RCC 7860 (cell line): ENCODE measurements at places on chromosomes 16 and 17.
A peak's percentile ranks its signal among the peaks of the same experiment; 100 is the strongest.

DNA sequence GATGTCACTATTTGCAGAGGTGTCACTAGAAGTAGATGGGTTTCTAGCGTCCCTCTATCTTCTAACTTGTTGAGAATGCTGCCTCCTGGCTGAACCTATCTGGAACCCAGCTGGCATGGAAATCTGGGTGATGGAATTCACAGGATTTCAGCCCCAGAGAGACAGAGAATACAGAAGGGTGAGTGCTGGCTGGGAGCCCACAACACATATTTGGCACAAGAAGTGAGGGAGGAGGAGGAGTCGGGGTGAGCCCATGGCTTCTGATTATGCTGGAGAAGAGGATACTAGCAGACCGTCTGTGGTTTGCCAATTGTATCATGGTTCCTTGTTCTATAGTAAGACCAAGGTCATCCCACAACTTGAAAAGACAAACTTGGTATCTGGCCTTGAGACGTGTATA lies 557.8 kb upstream of the SALL1 start:
- no peak for DNase-seq

DNA sequence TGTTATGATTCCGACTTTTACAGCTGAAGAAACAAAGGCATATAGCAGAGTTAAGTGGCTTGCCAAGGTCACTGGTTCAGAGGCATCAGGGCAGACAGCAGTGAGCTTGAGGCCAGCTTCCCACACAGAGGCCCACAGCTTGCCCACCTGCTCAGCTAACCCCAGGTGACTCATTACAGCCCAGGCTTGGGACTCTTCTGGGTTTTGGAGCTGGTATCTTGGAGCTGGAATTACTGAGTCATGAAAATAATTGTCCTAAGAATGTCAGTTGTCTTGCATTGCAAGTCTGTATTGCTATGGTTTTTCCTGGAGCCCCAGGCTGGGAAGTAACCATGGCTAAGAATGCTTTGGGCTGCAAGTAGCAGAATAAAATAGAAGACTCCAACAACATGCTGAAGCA lies 32.4 kb upstream of the IRX3 start:
- DNase-seq: peak; percentile 72

GRCh38 chr16:10681310-10682308 lies 13.1 kb downstream of the TEKT5 start:
- DNase-seq: no peak

GRCh38 chr17:27810902-27811557 lies 10.7 kb upstream of the NOS2 start:
- DNase-seq: no peak

- DNase-seq: no peak
Measured at GRCh38 chr17:43857141-43857540, 10.2 kb downstream of the CD300LG start.

DNA sequence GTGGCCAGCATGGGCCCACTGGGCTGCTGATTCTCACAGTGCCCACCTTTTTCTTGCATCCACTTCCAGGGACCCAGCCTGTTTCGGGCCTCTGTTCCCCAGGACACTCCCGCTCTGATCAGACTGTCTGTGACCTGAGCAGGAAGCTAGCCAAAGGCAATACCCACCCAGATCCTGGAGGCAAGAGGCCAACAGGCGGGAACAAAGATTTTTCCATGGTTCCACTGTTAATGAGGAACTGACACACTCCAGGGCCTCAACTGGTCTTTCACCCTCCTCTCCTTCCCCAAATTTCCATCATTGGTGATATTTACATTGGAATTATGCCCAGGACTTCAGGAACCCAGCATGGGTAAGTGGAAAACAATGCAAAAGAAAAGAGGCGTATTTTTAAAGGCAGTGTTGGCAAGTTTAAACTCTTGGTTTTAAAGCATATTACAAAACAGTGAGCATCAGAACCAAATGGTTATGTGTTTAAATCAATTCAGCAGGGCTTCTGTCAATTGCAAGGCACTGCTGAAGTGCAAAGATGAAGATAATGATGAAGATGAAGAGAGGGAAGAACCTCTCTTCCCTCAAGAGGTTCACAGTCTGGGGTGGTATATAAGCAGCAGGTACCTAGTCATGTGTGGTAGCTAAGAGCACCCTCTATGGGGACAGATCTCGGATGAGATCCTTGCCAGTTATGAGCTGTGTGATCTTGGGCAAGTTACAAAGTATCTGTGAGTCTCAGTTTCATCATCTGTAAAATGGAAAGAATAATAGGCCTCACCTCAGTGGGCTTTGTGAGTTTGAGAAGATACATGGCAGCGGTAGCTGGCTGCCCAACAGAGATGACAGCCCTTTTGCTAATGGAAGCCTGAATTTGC lies 14.4 kb upstream of the ATP2A3 start:
- no peak for DNase-seq

- no peak for DNase-seq
Measured at GRCh38 chr16:22088642-22089041, 3.7 kb upstream of the VWA3A start.

DNA sequence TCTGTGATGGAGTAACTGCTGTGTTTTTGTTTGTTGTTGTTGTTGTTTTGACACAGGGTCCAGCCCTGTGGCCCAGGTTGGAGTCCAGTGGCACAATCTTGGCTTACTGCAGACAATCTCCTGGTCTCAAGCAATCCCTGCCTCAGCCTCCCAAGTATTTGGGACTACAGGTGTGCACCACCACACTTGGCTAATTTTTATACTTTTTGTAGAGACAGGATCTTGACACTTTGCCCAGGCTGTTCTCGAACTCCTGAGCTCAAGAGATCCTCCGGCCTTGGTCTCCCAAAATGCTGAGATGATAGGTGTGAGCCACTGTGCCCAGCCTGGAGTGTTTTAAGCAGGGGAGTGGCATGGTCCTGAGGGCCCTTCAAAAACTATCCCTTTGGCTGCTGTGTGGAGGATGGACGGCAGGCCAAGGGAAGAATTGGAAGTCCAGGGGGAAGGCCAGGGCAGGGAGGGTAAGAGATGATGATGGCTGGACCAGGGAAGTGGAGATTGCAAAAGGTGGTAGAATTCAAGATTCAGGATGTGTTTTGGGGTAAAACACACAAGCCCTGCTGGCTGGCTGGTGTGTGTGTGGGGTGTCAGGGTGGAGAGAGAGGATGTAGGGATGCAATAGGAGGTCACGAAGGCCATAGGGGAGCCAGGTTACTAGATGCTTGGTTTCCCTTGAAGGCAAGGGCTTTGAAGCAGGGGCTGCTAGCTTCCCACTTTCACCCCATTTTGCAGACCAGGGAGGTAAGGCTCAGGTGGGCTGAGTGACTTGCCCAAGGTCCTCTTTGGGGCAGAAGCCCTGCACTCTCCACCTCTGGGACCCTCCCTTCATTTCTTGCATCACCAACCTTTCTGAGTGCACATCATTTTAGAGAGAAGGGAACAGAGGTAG lies 18.8 kb upstream of the PLLP start:
- no peak for DNase-seq

GRCh38 chr17:77506371-77506991 lies 365.7 kb downstream of the SEC14L1 start:
- no peak for DNase-seq

GRCh38 chr16:52095471-52095870 lies 451.5 kb downstream of the TOX3 start:
- no peak for DNase-seq

DNA sequence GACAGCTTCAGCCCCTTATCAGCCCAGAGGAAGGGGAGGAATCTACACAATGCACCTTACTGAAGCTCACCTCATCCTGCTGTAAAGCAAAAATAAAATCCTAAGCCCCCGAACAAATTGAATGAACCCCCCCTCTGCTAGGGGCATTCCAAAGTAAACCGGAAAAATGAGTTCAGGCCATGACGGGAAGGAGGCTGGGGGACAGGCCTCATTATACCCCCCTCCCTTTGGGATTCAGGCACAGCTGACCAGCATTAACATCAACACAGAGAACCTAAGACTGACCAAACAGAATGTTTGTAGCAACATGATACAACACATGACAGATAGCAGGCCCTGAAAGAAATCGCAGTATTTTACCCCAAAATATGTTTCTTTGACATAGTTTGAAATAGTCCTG lies 64.2 kb downstream of the DNAH17 start:
- DNase-seq: no peak

GRCh38 chr16:85449191-85449884 lies 163.8 kb upstream of the GSE1 start:
- no peak for DNase-seq

GRCh38 chr17:80146121-80147034 lies 550 bp downstream of the EIF4A3 start:
- no peak for DNase-seq

DNA sequence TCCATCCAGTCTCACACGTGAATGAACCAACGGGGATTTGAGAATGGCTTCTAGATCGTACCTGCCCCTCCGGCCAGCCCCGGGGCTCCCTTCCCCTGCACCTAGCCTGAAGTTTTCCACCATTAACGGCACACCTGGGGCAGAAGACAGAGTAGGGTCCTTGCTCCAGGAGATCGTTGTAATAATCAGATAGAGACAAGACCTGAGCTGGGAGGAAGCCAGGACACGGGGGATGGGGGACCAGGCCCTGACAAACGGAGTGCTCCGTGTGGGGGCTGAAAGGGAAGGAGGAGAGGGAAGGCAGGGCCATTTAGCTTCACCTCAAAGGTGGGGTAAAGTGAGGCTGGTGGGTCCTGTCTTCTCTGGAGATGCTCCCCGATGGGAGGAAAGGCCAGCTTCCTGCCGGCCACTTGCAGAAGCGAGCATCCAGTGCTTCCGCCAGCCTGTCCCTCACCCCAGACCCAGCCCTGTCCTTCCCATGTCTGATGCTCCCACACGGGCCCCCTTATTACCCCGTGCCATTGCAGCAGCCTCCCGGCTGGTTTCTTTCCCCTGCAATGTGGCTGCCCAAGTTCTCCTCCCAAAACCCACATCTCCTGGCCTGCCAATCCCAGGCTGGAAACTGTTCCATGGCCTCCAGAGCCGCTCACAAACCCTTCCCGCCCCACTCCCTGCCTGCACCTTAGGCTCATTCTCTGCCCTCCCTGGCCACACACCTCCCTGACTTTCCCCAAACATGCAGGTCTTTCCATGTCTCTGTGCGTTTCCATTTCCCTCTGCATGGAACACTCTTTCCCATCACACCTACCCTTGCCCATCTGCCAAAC lies 79.3 kb downstream of the MRC2 start:
- no peak for DNase-seq

DNA sequence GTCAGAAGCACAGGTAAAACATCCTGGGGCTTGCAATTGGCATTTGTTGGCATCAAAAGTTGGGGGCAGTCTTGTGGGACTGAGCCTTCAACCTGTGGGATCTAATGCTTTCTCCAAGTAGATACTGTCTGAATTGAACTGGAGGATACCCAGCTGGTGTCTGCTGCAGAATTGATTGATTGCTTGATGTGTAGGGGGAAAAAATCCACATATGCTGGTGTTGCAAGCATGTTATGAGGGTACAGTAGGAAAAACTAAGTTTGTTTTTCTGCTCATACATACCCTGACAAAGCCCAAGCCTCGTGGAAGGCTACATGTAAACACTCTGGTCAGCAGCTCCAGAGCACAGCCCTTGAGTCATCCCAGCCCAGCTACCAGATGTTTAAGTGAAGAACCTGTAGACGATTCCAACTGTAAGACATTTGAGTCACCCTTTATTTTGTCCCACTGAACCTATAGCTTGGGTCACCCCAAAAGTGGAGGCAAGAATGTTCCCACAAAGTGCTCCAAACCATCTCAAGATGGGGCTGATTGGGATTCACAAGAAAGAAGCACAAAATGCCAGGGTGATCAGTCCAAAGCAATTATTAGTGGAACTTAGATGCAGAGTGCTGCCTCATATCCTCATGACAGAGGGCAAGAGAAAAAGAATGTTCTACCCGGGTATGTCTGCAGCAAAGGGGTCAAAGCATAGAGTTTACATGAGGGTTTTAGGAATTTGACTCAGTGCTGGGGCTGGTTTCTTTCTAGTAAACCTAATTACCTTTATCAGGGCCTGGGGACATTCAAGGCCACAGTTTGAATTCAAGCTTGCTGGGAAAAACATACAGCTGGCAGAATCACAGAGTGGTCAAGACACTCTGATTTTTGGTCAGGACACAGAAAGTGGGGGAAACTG lies 9.6 kb upstream of the APPBP2 start:
- no peak for DNase-seq

GRCh38 chr16:68972013-68972412 lies 128.7 kb downstream of the TANGO6 start:
- no peak for DNase-seq

DNA sequence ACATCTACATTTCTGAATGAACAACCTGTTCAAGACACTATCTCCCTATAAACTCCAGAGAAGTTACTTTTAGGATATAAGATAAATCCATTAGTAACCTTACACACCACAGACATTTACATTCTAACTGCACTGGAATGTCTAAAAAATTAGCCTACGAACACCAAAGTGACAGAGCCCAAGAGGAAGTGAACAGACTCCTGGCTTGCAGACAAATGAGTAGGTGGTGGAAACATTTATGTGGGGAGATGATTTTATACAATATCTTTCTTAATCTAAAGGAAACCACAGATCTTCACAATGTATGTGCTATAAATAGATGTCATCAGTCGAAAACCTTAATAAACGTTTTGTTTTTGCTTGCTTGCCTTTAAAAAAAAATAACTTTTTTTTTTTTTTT lies 18.8 kb downstream of the ZNF652 start:
- DNase-seq: no peak

DNA sequence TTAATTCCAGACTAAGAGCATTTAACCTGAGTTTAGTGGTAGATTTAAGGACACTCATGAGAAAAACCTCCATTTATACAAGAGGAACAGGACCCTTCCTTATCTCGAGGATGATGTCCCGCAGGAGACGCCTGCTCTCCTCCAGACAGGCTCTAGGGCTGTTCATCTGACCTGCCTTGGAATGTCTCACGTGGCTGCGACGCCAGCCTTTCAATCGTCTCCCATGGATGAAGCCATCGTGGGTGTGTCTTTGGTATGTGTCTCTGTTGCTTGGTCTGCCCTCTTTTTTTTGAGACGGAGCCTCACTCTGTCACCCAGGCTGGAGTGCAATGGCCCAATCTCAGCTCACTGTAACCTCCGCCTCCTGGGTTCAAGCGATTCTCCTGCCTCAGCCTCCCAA lies 16.5 kb downstream of the CHMP6 start:
- DNase-seq: no peak

DNA sequence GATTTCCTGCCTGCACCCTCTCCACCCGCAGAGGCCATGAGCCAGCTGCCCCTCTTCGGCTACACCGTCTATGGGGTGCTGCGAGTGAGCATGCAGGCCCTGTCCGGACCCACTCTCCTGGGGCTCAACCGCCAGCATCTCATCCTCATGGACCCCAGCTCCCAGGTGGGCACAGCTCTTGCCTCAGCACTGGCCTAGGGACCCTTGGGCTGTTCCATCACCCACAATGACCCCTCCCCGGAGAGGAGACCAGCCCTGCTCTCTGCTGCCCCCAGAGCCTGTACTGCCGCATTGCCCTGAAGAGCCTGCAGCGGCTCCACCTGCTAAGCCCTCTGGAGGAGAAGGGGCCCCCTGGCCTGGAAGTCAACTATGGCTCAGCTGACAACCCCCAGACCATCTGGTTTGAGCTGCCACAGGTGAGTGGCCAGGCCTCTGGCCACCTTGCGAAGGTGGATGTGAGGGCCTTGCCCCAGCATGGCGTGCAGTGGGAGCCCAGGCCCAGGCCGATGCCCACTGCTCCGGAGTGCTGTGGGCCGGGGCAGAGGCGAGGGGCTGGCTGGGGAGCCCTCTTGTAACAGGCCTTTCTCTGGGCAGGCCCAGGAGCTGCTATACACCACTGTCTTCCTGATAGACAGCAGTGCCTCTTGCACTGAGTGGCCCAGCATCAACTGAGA lies 7.3 kb upstream of the SMIM5 start:
- no peak for DNase-seq

GRCh38 chr17:8964801-8965393 lies 610 bp downstream of the PIK3R5 start:
- DNase-seq: no peak
